ENCODE measurements at places on chromosomes 7 and 10.

GRCh38 chr10:26269754-26270153, 53.2 kb downstream of the GAD2 start:
- DNase-seq: no peak

GRCh38 chr7:81811956-81812865, 42.4 kb upstream of the HGF start:
- no peak for DNase-seq

DNA sequence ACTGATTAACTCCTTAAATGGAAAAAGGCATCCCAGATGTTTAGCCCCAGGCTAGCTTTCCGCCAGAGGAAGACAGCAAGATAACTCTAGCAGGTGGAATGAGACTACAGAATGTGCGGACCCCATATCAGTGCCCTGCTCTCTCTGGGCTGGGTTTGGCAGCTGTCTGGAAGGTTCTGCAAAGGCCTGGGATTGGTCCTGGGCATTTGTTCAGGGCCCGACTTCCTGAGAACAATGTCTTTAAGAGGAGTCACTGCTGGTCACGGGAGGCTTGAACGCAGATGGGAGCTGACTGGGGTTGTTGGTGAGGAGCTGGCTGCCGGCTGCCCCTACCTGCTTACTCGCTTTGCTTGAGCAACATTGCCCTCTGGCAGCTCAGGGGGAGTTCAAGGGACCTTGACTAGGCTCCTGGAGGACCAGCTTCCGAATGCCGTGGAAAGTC, 130.6 kb upstream of the BTBD16 start:
- no peak for DNase-seq

- no peak for DNase-seq
Observed at GRCh38 chr10:11689945-11690736, 52.0 kb upstream of the ECHDC3 start.

GRCh38 chr7:148924011-148924410, 39.9 kb upstream of the EZH2 start:
- no peak for DNase-seq

DNA sequence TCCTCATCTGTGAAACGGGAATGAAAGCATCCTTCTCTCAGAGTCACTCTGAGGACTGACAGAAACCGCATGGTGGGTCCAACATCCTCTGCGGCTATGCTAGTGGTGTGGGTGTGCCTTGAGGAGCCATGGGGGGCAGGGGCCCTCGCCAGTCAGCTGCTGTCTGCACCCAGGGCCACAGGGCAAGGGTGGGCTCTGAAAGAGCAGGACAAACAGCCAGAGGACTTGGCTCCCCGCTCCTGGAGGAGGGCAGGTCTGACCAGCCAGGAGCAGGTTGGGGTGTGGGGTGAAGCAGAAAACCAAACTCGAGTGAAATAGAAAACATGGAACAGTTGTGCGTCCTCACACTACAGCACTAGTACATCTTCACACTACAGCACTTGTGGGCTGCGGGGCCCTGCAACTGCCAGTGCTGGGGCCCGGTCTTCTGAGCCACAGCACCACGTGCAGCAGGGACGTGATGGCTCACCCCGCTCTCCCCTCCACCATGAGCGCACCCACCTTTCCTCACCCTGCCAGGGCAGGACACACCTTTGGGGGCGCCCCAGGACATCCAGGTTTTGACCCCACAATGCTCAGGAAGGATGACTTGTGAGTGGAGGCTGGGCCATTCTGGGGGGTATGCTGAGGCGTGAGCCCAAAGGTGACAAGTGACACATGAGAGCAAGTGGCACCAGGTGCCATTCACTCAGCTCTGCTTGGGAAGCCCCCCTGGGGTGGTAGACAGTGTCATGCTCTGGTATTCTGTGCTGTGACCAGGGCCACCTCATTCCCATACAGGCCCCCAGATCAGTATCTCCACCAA, 96.1 kb upstream of the RET start:
- peak; percentile 2 for DNase-seq

DNA sequence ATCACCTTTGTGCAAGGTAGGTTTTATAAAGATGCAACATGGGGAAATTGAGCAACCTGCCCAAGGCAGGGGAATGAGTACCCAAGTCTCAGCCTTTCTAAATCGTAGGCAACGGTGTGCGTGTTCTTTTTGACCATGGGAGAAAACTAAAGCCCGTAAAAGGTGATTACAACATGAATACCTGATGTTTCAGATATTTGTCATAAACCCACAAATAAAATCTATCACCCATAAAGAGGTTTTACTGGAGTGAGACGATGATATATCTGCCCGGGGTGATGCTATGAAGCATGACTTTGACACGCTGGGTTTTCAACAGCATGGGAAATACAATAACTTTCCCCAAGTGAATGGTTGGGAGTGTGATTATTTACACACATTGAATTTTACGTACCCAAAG, 406.3 kb upstream of the KLF6 start:
- no peak for DNase-seq

DNA sequence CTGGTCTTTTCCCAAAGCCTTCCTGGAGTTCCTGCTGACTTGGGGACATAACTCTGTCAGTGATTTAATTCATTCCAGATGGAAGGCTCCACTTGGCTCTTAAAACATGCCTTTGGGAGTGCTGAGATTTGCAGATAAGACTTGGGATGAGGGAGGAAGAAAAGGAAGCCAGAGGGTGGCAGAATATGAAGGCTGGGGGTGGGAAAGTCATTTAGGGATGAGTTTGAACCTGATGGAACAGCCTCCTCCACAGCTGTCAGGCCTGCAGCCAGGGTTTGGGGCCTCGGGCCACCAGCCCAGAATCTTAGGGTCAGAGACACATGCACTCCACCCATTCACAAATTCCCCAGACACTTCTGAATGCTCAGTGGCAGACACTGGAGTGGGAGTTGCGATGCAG, 28.4 kb upstream of the EIF5AL1 start:
- no peak for DNase-seq

DNA sequence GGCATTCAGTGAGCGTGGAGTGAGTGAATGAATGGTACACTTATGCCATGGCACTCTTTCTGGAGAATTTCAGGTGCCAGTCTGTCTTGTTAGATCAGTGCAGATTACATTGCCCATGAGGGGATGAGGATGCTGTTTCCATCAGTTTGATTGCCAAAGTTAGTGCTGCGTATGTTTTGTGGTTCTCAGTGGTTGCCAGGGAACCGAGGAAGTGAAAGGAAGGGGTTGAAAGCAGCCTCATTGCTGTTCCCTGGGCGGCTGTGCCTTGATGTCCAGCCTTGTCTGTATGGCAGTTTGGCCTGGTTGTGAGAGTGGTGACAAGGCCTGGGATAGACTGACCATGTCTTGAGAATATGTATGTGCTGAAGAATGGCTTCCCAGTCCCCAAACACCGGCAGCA, 30.2 kb downstream of the WBP1L start:
- no peak for DNase-seq

DNA sequence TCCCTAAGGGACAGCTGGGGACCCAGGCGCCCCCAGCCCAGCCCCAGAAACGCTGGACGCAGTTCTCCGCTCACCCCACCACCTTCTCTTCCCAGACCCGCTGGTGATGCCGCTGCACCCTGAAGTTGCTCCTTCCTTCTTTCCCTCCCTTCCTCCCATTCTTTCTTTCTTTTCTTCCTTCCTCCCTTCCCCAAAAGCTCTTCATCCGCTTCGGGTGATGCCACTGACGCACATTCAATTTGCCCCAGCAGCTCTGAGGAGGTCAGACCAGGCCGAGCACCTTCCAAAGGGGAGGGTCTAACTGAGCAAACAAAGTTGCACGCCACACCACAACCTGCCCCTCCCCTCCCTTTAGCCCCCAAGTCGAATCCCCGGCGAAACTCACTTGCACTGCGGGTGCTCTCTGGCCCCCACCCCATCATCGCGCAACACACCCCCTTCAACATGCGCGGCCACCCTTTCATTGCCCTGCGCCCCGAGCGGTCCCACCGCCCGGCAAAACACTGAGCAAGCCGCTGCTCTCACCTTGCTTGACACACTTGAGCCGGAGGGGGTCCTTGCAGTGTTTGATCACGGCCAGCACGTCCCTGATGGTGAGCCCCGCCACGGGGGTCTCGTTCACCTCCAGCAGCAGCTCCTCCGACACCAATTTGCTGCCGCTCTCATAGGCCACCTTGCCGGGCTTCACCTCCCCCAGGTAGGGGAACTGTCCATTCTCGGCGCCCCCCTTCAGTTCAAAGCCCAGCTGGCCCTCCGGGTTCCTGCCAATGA, 787 bp downstream of the MAGI2 start:
- no peak for DNase-seq
